ENCODE measurements at places on chromosomes 16 and 17. TPM values are rescaled to one million over a fixed set of nuclear protein-coding genes. Genes with fewer than 3 reads are reported as not detected.

Gene ABCC11
- 0.20 TPM for polyA plus RNA-seq

Gene CDH11
- polyA plus RNA-seq = 290 TPM

Gene SERPINF2
- polyA plus RNA-seq = 0.06 TPM

Gene IL21R
- 0.95 TPM for polyA plus RNA-seq

Gene ATAD5
- 1.6 TPM for polyA plus RNA-seq

Gene TPSB2
- not detected for polyA plus RNA-seq

Gene HBA2
- polyA plus RNA-seq = 0.19 TPM

Gene UTP18
- polyA plus RNA-seq = 29.2 TPM

Gene NOTUM
- 0.02 TPM for polyA plus RNA-seq

Gene ENPP7
- not detected for polyA plus RNA-seq

Gene TNK1
- polyA plus RNA-seq = 0.15 TPM

Gene CD300C
- not detected for polyA plus RNA-seq

Gene CDRT15L2
- not detected for polyA plus RNA-seq

Gene CRHR1
- not detected for polyA plus RNA-seq

Gene SLC52A1
- not detected for polyA plus RNA-seq

Gene MINK1
- polyA plus RNA-seq = 27.2 TPM

Gene GGT6
- polyA plus RNA-seq = not detected

Gene CEMP1
- not detected for polyA plus RNA-seq

Gene CFAP97D1
- polyA plus RNA-seq = 0.03 TPM

Gene CCL8
- polyA plus RNA-seq = not detected

Gene NACA2
- not detected for polyA plus RNA-seq

Gene EPOP
- polyA plus RNA-seq = 0.24 TPM

Gene ZNF469
- polyA plus RNA-seq = 0.86 TPM

Gene DCTPP1
- polyA plus RNA-seq = 38.1 TPM

Gene NSMCE1
- 62.3 TPM for polyA plus RNA-seq

Gene ZNF423
- polyA plus RNA-seq = 0.24 TPM

Gene ST6GALNAC1
- not detected for polyA plus RNA-seq

Gene SETD6
- 7.2 TPM for polyA plus RNA-seq

Gene CA5A
- not detected for polyA plus RNA-seq

Gene MT1A
- 4.8 TPM for polyA plus RNA-seq

Gene TPSAB1
- not detected for polyA plus RNA-seq

Gene ALG1
- 38.8 TPM for polyA plus RNA-seq

Gene PIGL
- 12.6 TPM for polyA plus RNA-seq

Gene CRISPLD2
- polyA plus RNA-seq = 11.8 TPM

Gene OMG
- polyA plus RNA-seq = 19.7 TPM

Gene NT5M
- 0.46 TPM for polyA plus RNA-seq

Gene ACBD4
- 3.4 TPM for polyA plus RNA-seq

Gene CD79B
- 0.72 TPM for polyA plus RNA-seq

Gene COL1A1
- 541 TPM for polyA plus RNA-seq

Gene MPP2
- polyA plus RNA-seq = 1.2 TPM
